ENCODE measurements at places on chromosomes 1 and 21. TPM values are rescaled to one million over a fixed set of nuclear protein-coding genes. Genes with fewer than 3 reads are reported as not detected.
A peak's percentile ranks its signal among the peaks of the same experiment; 100 is the strongest.

ASTN1 gene
- 0.78 TPM for total RNA-seq

CCDC18 gene
- total RNA-seq = 1.3 TPM

- DNase-seq = no peak
These were observed 108.2 kb downstream of the GALNT2 start for GRCh38 chr1:230175163-230175747.

DNA sequence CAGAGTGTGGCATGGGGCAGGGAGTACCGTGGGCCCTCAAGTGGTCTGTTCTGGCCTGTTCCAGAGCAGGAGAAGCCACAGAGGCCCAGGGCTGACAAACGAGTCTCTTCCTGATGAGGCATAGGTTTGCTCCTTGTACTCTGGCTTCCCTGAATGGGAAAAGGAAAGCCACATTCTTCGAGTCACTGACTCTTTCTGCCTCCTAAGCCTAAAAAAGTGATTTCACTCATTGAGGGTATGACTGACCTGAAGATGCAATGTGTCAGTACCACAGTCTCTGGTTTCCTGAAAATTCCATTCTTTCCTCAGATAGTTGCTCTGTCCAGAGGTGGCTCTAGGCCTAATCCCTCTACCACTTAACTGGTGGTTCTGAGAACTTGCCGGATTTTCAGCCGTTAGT, 92.3 kb downstream of the KCNN3 start:
- DNase-seq = no peak

DNA sequence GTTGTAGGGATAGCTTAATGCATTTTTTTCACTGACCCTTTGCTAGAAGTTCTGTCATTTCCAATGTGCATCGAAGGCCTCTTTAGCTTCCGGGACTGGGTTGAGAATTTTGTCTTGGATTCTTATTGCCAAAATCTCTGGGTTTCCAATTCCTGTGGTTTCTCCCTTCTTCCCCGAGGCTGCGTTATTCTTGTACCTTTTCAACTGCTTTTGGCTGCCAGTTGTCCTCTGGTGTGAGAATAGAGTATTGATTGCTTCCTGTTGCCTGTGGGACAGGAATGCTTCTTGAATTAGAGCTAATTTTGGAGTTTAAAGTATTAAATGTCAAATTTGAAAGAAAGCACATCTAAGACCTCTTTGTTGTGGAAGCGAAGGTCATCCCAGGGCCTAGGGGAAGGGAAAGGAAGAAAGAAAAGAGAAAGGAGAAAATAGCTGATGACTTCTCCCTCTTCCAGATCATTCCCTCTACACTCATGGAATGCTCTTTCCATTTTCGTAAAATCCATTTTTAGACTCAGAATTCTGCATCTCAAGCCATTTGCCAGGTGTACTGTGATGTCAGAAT, 21.1 kb downstream of the HUNK start:
- no peak for DNase-seq

COPA gene
- total RNA-seq = 75.8 TPM

DNA sequence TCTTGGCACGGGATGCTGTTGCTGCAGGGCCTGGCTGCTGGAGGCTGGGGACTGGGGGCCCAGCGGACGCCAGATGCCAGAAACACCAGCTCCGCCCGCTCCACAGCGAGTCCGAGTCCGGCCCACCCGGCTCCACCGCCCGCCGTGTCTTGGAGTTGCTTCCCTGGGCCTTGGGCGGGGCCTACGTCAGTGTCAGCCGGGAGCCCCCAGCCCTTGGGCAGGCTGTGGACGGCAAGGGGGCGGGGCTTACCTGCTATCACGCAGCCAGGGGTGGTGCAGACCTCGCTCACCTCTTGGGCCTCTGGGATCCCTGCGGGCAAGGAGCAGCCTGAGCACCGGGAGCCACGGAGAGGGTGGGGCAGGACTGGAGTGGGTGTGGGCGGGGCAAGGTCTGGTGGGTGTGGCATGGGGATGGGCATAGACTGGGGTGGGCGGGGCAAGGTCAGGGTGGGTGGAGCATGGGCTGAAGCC, 21.8 kb downstream of the MMEL1 start:
- peak; percentile 32 for DNase-seq

DNA sequence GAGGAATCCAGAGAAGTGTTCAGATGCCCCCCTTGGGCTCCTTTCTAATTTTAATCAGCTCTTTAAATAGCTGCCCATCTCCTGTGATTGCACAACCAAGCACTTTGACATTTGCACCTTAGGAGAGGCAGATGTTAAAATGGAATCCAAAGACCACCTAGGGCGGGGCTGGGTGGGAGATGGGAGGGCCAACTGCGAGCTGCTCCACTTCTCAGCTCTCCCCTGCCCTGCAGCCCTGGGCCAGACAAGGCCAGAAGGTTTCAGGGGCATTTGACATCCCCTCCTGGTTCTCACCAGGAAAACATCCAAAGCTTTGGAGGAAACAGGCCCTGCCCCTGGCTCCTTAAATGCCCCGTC, 106.9 kb downstream of the DHRS3 start:
- no peak for DNase-seq

DNA sequence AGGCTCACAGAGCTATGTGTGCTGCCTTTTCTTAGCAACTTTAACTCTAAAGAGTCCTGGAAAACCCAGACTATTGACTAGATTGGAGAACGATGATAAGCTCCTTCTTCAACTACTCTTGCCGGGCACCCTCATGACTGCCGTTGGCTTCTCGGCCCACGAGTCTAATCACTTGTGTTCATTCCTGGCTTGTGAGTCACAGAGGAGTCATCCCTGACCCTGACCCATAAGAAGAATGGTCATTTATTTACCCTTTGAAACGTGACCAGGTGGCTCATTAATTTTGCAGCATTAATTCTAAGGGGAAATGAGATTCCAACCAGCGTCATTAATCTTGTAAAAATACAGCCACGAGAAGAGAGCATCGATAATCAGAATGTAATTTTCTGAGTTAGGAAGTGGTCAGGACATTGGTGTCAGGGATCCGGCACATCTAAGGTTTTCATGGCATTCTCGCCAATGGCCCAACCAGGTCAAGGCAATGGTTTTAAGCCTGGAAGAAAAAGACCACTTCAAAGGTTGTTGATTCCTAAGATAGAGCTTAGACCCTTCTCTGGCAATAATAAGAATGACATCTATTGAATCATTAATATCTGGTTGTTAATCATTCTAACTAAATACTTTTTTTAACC, 183.6 kb upstream of the RUNX1 start:
- DNase-seq = peak; percentile 36

- no peak for DNase-seq
These were observed 3.2 kb downstream of the NOS1AP start for GRCh38 chr1:162072740-162073139.

GRCh38 chr21:34897828-34898227, 151.3 kb downstream of the RUNX1 start:
- no peak for DNase-seq

- DNase-seq = peak; percentile 96
These were observed at the start of gene SF3B4 for GRCh38 chr1:149927563-149928400. SF3B4 (minus strand) TSS chr1:149927803; CDS start chr1:149927759, 44 bp downstream.

DNA sequence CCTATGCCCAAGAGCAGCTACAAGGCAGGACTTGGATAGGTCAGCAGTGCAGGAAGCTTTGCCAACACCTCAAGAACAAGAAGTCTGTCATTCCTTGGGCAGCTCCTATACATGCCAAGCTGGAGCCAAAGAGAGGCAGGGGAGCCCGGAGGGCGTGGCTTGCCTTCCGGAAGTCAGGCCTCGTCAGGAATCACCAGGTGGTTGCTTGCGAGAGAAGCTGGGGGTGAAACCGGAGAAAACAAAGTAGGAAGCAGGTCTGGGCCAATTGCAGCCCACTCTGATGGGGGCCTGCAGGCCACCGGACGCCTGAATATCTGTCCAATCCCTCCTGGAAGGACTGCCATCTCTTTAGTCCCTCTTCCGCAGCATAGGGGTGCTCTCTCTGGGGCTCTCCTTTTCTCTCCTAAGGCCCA, 794 bp upstream of the FAM76A start:
- no peak for DNase-seq

NMNAT2 gene
- total RNA-seq = 1.0 TPM

- peak; percentile 78 for DNase-seq
These were observed 1.3 kb downstream of the AHDC1 start for GRCh38 chr1:27602462-27603308.

DNA sequence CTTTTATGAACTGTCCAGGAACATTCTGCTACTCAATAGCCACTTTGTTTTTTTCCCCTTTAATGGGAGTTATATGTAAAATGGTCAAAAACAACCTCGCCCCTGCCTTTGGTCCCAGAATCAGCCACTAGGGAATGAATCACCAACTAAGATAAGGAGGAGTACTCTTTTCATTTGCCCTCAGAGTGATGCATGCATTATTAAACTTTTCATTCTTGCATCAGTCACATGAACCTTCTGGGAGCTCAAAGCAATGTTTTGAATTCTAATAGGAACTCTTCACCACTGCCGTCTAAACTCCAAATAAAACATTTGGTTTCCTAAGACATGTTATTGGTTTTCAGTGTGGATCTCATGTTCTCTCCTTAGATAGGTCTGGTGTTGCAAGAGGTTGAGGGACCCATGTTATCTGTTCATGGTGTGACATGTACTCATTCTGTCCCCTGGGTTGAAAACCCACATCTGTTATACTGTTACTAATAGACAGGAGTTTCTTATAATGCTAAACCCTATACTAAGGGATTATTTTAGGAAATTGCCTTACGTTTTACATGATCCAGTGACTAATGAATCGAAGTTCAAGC, 17.8 kb upstream of the HSD17B7 start:
- no peak for DNase-seq

DNA sequence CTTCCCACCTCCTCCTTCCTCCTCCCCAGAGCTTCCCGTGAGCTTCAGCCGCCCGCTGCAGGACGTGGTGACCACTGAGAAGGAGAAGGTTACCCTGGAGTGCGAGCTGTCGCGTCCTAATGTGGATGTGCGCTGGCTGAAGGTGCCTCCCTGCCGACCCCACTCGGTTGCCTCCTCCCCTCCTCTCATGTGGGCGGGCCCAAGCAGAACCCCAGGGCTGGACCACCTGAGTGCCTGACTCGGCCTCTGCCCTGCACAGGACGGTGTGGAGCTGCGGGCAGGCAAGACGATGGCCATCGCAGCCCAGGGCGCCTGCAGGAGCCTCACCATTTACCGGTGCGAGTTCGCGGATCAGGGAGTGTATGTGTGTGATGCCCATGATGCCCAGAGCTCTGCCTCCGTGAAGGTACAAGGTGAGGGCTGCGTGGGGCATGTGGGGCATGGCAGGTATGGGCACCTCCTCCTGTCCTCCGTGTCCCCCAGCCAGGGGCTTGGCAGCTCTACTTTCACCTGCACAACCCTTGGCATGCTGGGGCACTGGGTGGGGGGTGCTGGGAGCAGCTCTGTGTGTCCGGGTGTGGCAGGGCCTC, 69.2 kb downstream of the OBSCN start:
- no peak for DNase-seq

- DNase-seq = no peak
These were observed 50.1 kb downstream of the RPS6KA1 start for GRCh38 chr1:26579681-26580111.

GRCh38 chr1:1630191-1630964, 1.6 kb upstream of the MMP23B start:
- peak; percentile 64 for DNase-seq

GRCh38 chr21:17782051-17782450, 37.1 kb downstream of the C21orf91 start:
- DNase-seq = no peak

- no peak for DNase-seq
These were observed 11.8 kb downstream of the FCMR start for GRCh38 chr1:206909883-206910318.

DNA sequence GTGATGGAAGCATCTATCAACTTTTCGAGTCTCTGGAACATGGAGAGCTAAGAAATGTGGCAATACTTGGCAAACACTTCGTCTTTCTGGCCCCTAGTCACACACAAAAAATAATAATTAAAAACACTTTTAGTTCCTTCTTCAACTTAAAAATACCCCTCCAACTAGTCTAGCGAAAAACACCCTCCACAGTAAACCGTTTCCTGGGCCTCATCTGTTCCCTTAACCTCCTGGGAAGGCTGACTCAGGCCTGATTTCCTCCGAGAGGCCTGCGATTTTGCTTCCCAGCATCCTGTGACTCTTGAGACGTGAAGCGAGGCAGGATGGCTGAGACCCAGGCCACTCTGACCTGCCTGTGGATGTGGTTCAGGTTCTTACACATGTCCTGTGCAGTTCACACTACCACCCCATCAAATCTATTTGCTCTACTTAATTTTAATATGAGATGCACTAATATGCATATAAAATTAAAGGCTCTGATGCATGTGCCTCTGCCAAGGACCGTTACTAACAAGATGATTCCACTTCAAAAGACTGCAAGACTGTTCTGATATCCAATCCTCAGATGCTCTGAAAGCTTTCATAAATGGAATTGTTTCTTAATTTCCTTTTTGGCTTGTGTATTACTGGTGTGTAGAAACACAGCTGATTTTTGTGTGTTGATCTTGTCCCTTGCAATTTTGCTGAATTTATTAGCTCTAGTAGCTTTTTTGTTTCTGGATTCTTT, 3.5 kb downstream of the NAV1 start:
- no peak for DNase-seq

GRCh38 chr1:58805716-58806571, 22.1 kb upstream of the JUN start:
- no peak for DNase-seq

- DNase-seq = peak; percentile 25
These were observed 166.7 kb downstream of the ADGRL4 start for GRCh38 chr1:78839704-78840277.

- DNase-seq = peak; percentile 81
These were observed 44.3 kb upstream of the ERRFI1 start for GRCh38 chr1:8070381-8070811.

CELSR2 gene
- 7.5 TPM for total RNA-seq

ITLN1 gene
- total RNA-seq = 5.9 TPM

All from body of pancreas (tissue), 4 donors.